ENCODE measurements at places on chromosomes 13 and 19.

DNA sequence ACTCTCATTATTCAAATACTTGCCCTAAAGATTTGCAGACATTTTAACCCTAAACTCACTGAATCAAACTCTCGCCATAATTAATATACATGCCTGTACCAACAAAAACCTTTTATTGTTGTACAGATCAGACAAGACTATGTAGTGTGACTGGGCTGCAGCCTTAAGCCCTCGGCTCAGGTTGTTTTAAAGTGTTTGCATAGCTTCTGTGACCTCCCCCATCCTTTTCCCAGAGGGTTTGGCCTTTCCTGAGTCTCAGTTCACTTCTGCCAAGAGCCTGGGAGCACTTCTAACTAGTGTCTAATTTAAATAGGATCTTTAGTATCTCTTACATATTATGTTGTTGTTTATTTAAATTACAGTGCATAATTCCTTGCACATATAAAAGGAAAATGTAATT, 158.2 kb downstream of the HS6ST3 start:
- no peak for DNase-seq

DNA sequence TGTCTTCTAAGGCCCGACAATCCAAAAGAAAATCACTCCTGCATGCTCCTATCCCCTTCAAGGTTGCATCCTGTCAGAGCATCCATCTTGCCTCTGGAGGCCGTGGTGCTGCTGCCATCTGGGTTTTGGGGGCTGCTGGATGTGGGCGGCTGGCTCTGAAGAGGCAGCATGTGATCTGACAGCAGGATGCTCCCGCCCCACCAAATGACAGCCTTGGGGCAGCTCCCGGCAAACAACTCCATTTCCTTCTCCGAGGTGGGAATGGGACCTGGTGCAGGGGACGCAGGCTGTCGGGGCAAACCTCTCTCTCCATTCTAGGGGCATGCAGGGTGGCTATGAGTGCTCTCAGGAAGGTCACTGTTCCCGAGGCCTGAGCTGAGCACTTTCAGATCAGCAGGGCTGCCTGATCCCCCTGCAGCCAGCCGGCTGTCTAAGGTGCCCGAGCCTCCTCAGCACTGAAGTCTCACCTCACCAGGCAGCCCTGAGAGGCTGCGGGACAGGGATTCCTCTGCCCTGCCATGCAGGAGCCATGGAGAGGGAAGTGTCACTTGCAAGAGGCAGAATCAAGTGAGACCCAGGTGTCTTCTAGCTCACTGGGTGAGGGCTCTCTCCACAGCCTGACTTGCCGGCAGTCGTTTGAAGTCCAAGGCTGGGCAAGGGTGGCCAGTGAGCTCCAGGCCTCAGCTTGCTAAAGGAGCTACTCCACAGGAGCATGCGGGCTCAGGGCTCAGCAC, 28.8 kb downstream of the TSSK6 start:
- no peak for DNase-seq

GRCh38 chr19:49801966-49802661, 11.0 kb downstream of the FUZ start:
- DNase-seq: no peak

- no peak for DNase-seq
These were observed 37.7 kb downstream of the USP12 start for GRCh38 chr13:27133889-27134288.

DNA sequence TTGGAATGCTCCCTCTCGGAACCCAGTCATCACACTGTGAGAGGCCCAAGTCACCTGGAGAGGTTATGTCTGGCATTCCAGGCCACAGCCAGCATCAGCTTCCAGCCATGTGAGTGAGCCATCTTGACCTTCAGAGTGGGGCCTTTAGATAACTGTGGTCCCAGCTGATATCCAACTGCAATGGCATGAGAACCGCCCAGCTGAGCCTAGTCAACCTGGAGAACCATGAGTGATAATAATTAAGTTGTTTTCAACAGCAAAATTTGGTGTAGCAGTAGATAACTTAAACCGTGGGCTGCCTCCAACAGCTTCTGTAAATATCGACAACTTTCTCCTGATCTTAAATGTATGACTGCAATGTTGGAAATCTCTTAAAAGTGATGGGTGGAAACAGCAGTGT, 24.6 kb downstream of the DYRK1B start:
- DNase-seq: no peak

GRCh38 chr19:4575267-4576015, 16.0 kb upstream of the SEMA6B start:
- no peak for DNase-seq

DNA sequence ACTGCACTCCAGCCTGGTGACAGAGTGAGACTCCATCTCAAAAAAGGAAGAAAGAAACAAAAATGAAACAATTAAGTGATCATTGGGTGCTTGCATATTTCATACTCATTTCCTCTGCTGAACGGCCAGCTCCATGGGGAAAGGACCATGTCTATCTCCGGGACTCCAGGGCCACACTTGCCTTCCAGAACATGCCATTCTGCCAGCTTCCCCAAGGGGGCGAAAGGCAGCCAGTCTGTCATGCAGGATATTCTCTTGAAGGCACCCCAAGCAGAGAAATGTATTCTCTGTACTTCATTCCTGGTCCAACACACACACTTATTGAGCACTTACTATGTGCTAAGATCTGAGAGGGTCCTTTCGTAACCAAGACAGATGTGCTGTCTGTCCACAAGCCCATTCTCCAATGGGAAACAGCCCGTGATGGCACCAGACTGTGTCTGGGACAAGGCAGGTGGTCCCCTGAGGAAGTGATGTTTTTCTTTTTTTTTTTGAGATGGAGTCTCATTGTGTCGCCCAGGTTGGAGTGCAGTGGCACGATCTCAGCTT, 10.2 kb upstream of the CARM1 start:
- no peak for DNase-seq

Measured in GM12891 (cell line).